Activated CD4-positive, alpha-beta T cell treated with anti-CD3 and anti-CD28 coated beads, Interleukin-2, amount 10 ng/mL, durations not matched to agents 24 days and 14 days (primary cell): ENCODE measurements at places on chromosomes 11 and 22. TPM values are rescaled to one million over a fixed set of nuclear protein-coding genes. Genes with fewer than 3 reads are reported as not detected.

The THAP12 gene
- total RNA-seq, result 77.8 and 80.9 TPM in 2 replicates

The ADAMTS15 gene
- total RNA-seq, result 0.02 TPM in 1 of 2 replicates, not detected in the other

The AIFM3 gene
- total RNA-seq, result 0.37 TPM in 1 of 2 replicates, not detected in the other

The RFPL3 gene
- total RNA-seq, result not detected in 2 replicates

The LRRC4C gene
- not detected in 2 replicates for total RNA-seq

The REXO2 gene
- 98.6 and 99.5 TPM in 2 replicates for total RNA-seq

The PAMR1 gene
- not detected in 2 replicates for total RNA-seq

The SMTNL1 gene
- total RNA-seq, result not detected in 2 replicates

The CD248 gene
- not detected in 2 replicates for total RNA-seq

The OTOG gene
- not detected in 2 replicates for total RNA-seq

The OR51B2 gene
- not detected in 2 replicates for total RNA-seq

The PARVA gene
- not detected in 2 replicates for total RNA-seq

The SLC5A1 gene
- total RNA-seq, result not detected in 2 replicates

The OR2AT4 gene
- not detected in 2 replicates for total RNA-seq

The NADSYN1 gene
- total RNA-seq, result 101 and 109 TPM in 2 replicates

The CDC42BPG gene
- total RNA-seq, result 0.05 TPM in 2 replicates

The KRTAP5-8 gene
- total RNA-seq, result not detected in 2 replicates

The TMEM45B gene
- 0.37 and 0.45 TPM in 2 replicates for total RNA-seq

The DNAJB7 gene
- total RNA-seq, result not detected in 2 replicates

The PYGM gene
- total RNA-seq, result 2.4 and 3.1 TPM in 2 replicates

The NXPE4 gene
- not detected in 2 replicates for total RNA-seq

The APOL4 gene
- 0.17 TPM in 1 of 2 replicates, not detected in the other for total RNA-seq

The FGF3 gene
- not detected in 2 replicates for total RNA-seq
